Right atrium auricular region (tissue), 2 donors: ENCODE measurements at places on chromosomes 5 and 9. TPM values are rescaled to one million over a fixed set of nuclear protein-coding genes. Genes with fewer than 3 reads are reported as not detected.

Gene GRXCR2
- total RNA-seq = 0.24 TPM

Gene LCN9
- total RNA-seq = not detected

Gene FRMPD1
- total RNA-seq = 0.31 TPM

Gene THOC3
- 11.4 TPM for total RNA-seq

Gene GDNF
- total RNA-seq = 0.19 TPM

Gene ADAMTS13
- 2.0 TPM for total RNA-seq

- peak; percentile 34 for DNase-seq
Observed at GRCh38 chr5:170109059-170110031, 3.6 kb downstream of the FOXI1 start.

DNA sequence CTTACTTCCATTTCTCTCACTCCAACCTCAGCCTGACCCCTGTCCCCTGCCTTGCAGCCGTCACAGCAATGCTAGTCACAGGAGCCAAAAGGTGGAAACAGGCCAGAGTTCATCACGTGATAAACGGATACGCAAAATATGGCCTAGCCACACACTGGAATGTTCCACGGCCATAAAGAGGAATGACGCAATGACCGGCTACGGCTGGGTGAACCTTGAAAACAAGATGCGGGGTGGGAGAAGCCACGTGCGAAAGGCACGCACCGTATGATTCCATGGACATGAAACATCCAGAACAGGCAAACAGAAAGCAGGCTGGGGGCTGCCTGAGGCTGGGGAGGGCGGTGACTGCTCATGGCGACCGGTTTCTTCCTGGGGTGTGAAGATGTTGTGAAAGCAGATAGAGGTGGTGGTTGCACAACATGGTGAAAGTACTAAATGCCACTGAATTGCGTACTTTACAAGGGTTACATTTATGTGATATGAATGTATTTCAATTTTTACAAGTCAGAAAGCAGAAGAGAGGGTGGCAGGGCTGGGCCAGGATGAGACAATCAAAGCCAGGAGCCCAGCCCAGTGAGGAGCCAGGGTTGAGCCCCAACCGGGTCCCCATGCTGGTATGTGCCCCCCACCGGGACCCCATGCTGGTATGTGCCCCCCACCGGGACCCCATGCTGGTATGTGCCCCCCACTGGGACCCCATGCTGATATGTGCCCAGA lies 117.8 kb upstream of the SARDH start:
- peak; percentile 86 for DNase-seq

- no peak for DNase-seq
Observed at GRCh38 chr9:99269416-99269815, 47.3 kb downstream of the SEC61B start.

GRCh38 chr5:97788369-97788768 lies 605.3 kb upstream of the RIOK2 start:
- no peak for DNase-seq

GRCh38 chr9:75161116-75161857 lies 73.0 kb downstream of the OSTF1 start:
- no peak for DNase-seq

DNA sequence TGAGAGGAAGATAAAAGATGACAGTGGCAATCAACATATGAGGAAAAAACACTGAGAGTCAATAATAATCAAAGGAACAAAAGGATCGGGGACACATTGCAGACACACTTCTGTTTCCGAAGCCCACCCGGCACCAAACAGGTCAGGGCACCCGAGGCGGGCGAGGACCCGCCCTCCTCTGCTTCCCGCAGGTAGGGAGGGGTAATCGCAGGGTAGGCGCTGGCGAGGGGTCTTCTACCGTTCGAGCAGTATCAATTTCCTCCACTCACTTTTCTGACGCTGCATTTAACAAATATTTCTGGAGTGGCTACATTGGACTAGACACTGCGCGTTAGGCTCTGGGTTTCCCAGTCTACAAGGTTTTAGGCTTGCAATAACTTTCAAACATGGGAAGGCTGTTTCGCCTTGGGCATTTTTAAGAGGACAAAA lies 1.3 kb downstream of the TXN start:
- no peak for DNase-seq

GRCh38 chr5:111017731-111018130 lies 53.8 kb upstream of the TSLP start:
- DNase-seq = no peak

DNA sequence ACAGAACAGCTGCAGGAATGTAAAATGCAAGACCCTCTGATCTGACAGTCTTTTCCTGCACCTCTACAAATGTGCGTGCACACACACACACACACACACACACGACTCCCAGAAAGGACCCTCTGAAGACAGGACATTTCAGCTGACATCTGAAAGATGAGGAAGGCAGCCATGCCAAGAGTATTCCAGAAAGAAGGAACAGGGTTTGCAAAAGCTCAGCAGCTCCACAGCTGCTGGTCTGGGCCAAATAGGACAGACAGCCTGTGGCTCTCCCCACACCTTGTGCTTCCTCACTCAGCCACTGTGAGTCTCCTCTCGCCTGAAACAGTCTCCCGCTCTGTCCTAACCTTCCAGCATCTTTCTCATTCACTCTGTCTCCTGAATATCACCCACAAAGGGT lies 189.0 kb downstream of the PALM2AKAP2 start:
- DNase-seq = no peak

GRCh38 chr5:158414780-158415179 lies 555.8 kb upstream of the CLINT1 start:
- DNase-seq = no peak

DNA sequence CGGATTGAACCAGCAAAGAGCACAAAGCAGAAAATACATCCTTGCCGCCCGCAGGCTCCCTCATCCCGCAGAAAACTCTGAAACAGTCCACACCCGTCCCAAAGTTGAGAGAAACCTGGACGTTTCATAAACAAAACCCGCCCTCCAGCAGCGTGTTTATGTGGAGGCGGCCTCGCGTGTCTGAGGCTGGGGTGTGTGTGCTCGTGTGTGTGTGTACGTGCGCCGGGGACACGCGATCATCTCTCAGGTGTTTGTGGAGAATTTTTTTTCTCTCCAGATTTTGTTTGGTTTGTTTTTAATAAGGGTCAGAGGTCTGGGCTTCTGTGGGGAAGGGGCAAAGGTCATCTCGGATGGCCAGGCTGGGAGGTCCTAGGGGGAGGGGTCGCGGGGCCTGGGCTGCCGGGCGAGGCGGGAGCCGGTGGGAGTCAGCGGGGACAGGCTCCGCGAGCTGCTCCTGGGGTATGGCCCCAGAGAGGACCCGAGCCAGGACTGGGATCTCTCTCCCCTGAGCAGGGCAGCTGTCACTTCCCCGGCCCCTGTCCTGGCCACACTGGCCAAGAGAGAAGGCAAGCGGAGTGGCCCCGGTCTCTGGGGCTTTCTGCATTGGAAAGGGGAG lies 206.4 kb downstream of the C9orf50 start:
- peak; percentile 70 for DNase-seq

DNA sequence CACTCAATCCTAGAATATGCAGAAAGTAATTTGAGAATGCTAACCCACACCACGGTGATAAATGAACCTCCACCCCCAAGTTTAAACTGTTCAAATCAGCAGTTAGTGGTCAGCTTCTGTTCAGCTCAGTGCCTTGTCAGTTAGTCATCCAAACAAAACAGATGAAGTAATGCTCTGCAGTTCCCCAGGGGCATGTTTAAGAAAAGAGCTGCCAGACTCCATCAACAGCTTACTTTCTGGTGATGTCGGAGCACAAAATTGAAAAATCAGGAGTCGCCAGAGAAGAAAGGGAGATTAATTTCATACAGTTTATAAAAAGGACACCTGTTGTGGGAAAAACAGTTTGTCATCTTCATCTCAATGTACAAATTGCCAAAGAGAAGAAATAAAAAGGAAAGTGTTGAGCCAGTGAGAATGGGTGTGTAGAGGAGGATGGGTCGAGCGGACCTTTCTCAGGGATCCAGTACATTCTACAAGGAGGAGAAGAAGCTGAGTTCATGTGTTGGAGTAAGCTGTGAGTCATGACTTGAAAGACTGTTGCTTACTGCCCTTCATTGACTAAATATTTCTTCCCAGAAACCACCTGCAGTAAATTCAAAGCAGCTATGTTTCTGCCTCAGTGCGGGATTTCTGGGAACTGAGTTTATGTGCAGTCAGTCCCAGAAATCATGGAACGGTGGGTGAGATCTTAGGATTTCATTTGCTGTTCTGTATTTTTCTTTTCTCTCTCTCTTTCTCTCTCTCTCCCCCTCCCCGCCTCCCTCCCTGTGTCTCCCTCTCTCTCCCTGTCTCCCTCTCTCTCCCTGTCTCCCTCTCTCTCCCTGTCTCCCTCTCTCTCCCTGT lies 13.7 kb downstream of the TRIO start:
- DNase-seq = no peak
